ENCODE measurements at places on chromosomes 12 and 14.
A peak's percentile ranks its signal among the peaks of the same experiment; 100 is the strongest.

DNA sequence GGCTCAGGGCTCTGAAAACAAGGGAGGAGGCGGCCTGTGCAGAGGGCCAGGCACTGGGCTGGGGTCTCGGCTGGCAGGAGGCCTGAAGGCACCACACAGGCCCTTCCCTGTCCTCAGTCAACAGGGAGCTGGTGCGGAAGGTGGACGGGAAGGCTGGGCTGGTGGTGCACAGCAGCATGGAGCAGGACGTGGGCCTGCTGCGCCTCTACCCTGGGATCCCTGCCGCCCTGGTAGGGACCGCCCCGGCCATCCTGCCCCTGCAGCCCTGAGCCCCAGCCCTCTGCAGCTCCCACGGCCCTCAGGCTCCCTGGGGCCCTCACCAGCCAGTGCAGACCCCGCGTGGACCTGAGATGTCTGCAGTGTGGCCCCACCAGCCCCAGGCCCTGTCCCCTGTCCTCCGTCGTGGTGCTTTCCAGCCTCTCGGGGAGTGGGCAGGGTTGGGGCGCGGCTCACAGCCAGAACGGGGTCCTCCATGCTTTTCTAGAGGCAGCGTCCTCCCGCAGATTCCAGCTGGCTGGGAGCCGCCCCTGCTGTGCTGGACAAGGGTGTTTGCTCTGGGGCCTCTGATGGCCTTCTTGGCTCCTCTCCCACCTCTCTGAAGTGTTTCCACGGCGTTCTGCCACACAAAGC, 18.1 kb downstream of the ASPG start:
- no peak for DNase-seq

DNA sequence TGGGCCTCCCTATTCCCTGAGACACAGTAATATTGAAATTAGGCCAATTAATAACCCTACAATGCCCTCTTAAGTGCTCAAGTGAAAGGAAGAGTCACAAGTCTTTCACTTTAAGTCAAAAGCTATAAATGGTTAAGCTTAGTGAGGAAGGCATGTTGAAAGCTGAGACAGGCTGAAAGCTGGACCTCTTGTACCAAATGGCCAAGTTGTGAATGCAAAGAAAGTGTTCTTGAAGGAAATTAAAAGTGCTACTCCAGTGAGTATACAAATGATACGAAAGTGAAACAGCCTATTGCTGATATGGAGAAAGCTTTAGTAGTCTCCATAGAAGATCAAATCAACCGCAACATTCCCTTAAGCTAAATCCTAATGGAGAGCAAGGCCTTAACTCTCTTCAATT, 140.8 kb downstream of the PTCSC3 start:
- DNase-seq, result no peak

DNA sequence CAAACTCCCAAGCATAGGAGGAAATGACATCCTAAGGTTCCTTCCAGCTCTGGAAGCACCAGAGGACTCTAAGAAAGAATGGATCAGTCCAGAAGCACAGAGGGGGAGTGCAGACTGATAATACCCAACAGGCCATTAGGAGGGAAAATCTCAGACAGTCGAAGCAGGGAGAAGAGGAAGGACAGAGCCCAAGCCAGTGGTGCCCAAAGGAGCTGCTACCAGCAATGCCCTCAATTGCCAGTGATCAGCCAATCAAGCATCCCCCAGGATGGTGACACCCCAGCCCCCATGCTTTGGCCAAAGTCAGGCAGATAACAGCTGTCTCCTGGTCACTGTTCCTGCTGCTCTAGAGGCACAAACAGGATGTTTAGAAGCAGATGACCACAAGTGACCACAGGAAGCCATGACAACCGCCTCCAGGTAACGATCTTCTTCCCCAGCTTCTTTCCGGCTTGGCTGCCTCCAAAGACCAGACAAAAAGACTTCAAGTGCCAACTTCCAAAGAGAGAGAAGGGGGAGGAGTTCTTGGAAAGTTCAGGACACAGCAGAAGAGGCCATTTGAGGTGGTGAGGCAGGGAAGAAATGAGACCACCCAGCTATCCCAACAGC, 16.2 kb downstream of the PXN start:
- no peak for DNase-seq

DNA sequence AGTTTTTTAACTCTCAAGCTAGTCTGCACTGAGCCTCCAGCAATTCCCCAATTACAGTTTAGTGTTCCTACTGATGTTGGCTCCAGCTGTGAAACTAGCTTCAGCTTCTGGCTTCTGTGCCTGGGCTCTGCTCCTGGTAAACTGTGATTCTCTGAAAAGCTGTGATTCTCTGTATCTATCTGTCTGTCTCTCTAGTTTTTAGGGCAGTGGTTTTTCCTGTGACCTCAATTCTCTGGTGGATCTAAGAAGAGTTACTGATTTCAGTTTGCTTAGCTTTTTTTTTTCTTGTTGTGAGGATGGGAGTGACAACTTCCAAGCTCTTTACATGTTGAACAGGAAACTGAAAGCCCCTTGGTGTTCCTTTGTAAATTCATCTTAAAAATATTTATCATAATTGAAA, 3.8 kb upstream of the HIF1A start:
- DNase-seq, result no peak

- DNase-seq, result no peak
Observed at GRCh38 chr14:100123618-100124017, 35.8 kb downstream of the DEGS2 start.

DNA sequence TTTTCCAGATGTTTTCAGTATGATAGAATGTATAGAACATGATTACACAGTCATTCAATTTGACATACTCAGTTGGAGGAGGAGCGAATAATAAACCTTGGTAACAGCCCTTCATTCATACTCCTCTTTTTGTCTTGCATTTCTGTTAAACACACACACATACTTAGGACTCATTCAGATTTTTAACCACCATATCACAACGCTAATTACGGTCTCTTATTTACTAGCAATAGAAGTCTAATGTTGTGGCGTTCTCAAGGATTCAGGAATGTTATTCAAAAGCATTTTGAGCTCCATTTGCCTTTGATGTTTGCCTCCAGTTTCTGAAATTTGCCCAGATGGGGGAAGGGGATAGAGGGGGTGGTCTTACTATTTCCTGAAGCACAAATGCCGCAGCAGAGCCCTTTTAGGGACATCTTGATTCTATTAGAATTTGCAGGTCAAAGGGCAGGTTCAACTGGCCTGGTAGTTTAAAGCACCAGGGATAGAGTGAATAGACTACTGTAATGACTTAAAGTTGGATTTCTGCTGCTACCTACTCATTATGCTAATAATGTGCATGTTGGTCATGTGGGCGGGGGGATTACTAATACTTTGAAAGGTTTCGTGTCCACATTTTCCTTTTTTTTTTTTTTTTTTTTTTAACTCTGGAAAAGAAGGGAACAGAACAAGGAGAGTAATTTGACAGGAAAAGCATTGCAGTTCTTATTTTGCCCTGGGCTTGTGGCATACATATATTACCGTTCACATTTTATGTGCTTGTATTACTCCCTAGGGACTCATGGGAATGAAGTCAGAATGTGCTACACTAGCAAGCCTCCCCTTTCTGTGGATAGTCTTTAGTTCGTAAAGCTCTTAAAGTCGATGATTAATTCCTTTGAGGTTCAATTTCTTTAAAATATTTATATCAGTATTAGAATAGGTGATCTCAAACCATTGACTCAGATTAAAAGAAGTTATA, 226.8 kb downstream of the FBXL14 start:
- DNase-seq, result no peak

DNA sequence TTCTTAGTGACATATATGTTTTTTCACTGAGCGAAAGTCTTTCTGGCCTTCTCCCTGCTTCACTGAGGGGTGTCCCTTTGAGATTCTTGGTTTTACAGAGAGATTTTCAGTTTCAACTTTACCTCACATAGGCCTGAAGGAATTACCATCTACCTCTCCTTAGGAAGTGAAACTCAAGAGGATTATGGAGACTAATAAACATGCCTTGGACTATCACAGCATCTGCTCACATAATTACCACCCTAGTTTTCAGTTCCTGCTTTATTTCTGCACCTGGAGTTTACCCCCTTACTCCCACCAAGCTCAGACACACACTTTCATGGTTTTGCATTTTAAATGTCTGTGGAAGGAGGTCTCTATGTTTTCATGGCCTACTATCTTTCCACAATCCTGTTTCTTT, 118.3 kb upstream of the SCAF11 start:
- DNase-seq, result no peak

GRCh38 chr12:12456637-12457036, 99.8 kb downstream of the BORCS5 start:
- peak; percentile 88 for DNase-seq

- DNase-seq, result no peak
Observed at GRCh38 chr14:68293404-68293803, 473.8 kb downstream of the RAD51B start.

- no peak for DNase-seq
Observed at GRCh38 chr12:18139254-18139653, 49.3 kb upstream of the RERGL start.

- DNase-seq, result no peak
Observed at GRCh38 chr14:60984196-60984595, 3.2 kb downstream of the SLC38A6 start.

DNA sequence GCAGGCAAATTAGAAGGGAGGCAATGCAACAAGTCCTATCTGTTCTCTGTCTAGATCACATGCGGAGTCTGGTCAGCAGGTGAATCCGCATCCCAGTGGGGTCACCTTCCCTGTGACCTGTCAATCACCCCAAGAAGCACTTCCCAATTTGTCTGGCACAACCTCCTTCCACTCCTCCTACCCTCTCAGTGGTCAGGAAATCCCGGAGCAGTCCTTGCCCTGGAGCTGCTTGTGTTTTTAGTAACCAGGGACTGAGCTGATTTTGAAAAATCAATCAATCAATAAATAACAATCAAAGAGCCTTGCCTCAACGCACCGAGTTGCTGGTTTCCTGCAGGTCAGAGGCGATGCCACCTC, 572 bp upstream of the ACSS3 start:
- DNase-seq, result no peak

- no peak for DNase-seq
Observed at GRCh38 chr14:78073028-78073427, 97.1 kb upstream of the NRXN3 start.

- DNase-seq, result peak; percentile 93
Observed at GRCh38 chr14:68466491-68466977, 326.3 kb downstream of the ZFP36L1 start.
